ENCODE measurements at places on chromosomes 11 and 22. TPM values are rescaled to one million over a fixed set of nuclear protein-coding genes. Genes with fewer than 3 reads are reported as not detected.

GRCh38 chr11:84524422-84525051, 1102.6 kb downstream of the DLG2 start:
- no peak overlapping the region for H3K4me3 ChIP-seq
- H3K4me1 ChIP-seq, result no peaks in the 10 kb centered on the region
- H3K27me3 ChIP-seq, result no peaks in the 10 kb centered on the region
- DNase-seq, result peak; percentile 25
- no peak overlapping the region for H3K27ac ChIP-seq

- H3K27ac ChIP-seq, result no peak overlapping the region
- no peak for DNase-seq
- H3K4me1 ChIP-seq, result peaks cover 12% of the 10 kb centered on the region
- peaks cover 2% of the 10 kb centered on the region for H3K27me3 ChIP-seq
- H3K4me3 ChIP-seq, result no peak overlapping the region
These were observed 12.7 kb downstream of the LINC01488 start for GRCh38 chr11:69493931-69494821.

GRCh38 chr22:50584106-50585096, 1.8 kb upstream of the CHKB start:
- no peaks in the 10 kb centered on the region for H3K27me3 ChIP-seq
- no peak overlapping the region for H3K4me3 ChIP-seq
- peaks cover 4% of the 10 kb centered on the region for H3K36me3 ChIP-seq
- no peak overlapping the region for H3K27ac ChIP-seq

DNA sequence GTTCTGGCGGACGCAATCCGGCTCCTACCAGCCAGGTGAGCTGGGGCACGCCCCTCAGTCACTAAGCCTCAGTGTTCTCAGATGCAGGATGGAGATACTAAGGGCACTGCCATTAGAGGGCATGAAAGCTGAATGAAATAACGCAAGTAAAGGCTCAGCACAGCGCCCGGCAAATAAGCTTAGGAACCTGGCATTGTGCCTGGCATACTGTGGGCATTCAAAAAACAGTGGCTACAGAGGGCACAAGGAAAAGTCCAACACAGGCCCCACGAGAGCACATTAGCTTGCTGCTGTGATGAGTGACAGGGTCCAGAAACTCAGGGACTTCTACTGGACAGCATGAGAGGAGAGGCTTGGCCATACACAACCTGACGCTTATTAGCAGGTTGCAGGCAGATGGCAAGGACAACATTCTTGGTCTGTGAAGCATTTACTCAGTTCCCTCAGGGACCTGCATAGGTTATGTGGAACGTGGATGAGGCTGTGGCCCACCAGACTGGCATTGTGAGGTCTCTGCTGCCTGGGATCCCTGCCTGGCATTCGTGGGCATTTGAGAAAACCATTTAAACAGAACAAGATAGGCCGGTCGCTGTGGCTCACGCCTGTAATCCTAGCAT, 12.2 kb downstream of the TXN2 start:
- H3K4me1 ChIP-seq, result peaks cover 51% of the 10 kb centered on the region
- H3K27ac ChIP-seq, result peak overlapping the region; percentile 97
- no peaks in the 10 kb centered on the region for H3K27me3 ChIP-seq

DNA sequence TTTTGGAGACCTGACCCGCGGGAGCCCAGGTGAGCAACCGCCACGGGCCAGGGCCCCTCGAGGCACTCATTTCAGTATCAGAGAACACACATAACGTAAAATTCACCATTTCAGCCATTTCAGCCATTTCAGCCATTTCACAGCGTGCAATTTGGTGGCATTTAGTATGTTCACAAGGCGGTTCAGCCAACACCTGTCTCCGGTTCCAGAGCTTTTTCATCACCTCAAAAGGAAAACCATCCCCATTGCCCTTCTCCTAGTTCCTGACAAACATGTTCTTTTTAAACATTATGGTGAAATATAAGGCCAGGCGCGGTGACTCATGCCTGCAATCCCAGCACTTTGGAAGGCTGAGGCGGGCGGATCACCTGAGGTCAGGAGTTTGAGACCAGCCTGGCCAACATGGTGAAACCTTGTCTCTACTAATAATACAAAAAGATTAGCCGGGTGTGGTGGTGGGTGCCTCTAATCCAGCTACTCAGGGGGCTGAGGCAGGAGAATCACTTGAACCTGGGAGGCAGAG, 119.3 kb downstream of the KCNQ1 start:
- no peak for DNase-seq
- H3K27ac ChIP-seq, result no peak overlapping the region
- H3K36me3 ChIP-seq, result no peaks in the 10 kb centered on the region
- H3K4me1 ChIP-seq, result no peaks in the 10 kb centered on the region

GRCh38 chr11:1055109-1055703, 18.7 kb upstream of the MUC6 start:
- peaks cover 3% of the 10 kb centered on the region for H3K27me3 ChIP-seq
- no peak for DNase-seq
- no peak overlapping the region for H3K27ac ChIP-seq
- H3K4me1 ChIP-seq, result peaks cover 5% of the 10 kb centered on the region

GRCh38 chr11:31351168-31351567, 18.4 kb downstream of the DCDC1 start:
- no peaks in the 10 kb centered on the region for H3K36me3 ChIP-seq
- no peaks in the 10 kb centered on the region for H3K4me1 ChIP-seq
- no peak for DNase-seq
- no peak overlapping the region for H3K27ac ChIP-seq
- no peak overlapping the region for H3K4me3 ChIP-seq

- H3K27ac ChIP-seq, result no peak overlapping the region
- no peaks in the 10 kb centered on the region for H3K4me1 ChIP-seq
- no peak for DNase-seq
- H3K36me3 ChIP-seq, result no peaks in the 10 kb centered on the region
- no peaks in the 10 kb centered on the region for H3K27me3 ChIP-seq
These were observed 39.8 kb downstream of the GAB4 start for GRCh38 chr22:16968218-16968595.

GRCh38 chr11:45089251-45089650, 57.2 kb upstream of the PRDM11 start:
- H3K27me3 ChIP-seq, result no peaks in the 10 kb centered on the region
- H3K4me1 ChIP-seq, result peaks cover 39% of the 10 kb centered on the region

DNA sequence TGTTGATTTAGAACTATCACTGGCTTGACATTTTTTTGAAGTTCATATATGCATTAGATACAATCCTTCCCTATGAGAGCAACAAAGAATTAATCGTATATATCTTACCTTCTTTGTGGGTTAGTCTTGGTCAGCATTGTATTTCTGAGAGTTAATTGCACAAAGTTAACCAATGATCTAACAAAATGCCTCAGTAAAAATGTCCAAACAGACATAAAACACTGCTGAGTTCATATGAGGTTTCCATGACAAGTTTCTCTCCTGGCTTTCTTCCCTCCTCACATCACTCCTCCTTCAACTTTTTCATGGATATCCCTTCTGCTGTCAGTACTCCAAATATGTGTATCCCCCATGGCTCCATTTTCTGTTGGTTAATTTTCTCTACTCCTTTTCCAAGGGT, 9.0 kb downstream of the MAP6 start:
- no peak overlapping the region for H3K4me3 ChIP-seq
- peaks cover 15% of the 10 kb centered on the region for H3K4me1 ChIP-seq
- H3K27ac ChIP-seq, result no peak overlapping the region
- H3K27me3 ChIP-seq, result no peaks in the 10 kb centered on the region

DNA sequence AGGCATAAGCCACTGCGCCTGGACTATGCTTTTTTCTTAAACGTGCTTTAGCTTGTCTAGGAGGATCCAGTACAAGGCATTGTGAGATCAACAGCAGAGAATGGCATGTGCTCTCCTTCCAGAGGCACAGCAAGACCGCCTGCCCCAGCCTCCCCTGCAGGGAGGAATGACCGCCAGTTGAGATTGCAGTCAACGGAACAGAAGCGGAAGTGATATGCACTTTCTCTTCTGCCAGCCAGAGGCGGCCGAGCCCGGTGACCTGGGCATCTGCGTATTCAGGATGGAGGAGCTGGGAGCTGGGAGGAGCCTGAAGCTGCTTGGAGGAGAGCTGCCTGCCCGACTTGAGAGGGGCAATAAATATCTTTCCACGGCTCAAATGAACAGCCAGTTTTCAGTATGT, 243.0 kb downstream of the CTTN start:
- H3K36me3 ChIP-seq, result no peaks in the 10 kb centered on the region
- DNase-seq, result no peak
- no peaks in the 10 kb centered on the region for H3K27me3 ChIP-seq
- no peak overlapping the region for H3K4me3 ChIP-seq

DNA sequence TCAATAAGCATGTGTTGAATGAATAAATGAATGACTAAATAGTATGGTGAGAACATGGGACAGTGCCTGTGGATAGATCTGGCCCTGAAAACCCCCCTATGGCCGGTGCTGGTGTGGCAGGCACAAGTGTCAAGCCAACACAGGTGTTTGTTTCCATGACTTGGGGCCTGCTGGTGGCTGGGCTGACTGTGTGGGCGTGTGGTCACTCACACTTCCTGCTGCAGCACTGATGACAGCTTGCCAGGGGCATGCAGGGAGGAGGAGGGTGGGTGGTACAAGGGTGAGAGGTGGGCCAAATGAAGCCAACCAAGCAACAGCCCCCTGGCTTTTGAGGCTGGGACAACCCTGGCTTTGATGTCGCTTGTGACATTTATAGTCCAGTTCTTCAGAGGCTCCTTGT, 30.3 kb upstream of the ABCC8 start:
- no peaks in the 10 kb centered on the region for H3K36me3 ChIP-seq
- H3K27ac ChIP-seq, result no peak overlapping the region
- no peak for DNase-seq
- H3K27me3 ChIP-seq, result peaks cover 13% of the 10 kb centered on the region

The MYH9 gene
- 783 TPM for total RNA-seq

The BLID gene
- total RNA-seq, result 25.8 TPM

Data from IMR-90 (cell line).